ELR (cell line): ENCODE measurements at places on chromosomes 6 and 20.

- no peak for DNase-seq
These were observed 204.5 kb upstream of the CDH4 start for GRCh38 chr20:61047515-61047914.

DNA sequence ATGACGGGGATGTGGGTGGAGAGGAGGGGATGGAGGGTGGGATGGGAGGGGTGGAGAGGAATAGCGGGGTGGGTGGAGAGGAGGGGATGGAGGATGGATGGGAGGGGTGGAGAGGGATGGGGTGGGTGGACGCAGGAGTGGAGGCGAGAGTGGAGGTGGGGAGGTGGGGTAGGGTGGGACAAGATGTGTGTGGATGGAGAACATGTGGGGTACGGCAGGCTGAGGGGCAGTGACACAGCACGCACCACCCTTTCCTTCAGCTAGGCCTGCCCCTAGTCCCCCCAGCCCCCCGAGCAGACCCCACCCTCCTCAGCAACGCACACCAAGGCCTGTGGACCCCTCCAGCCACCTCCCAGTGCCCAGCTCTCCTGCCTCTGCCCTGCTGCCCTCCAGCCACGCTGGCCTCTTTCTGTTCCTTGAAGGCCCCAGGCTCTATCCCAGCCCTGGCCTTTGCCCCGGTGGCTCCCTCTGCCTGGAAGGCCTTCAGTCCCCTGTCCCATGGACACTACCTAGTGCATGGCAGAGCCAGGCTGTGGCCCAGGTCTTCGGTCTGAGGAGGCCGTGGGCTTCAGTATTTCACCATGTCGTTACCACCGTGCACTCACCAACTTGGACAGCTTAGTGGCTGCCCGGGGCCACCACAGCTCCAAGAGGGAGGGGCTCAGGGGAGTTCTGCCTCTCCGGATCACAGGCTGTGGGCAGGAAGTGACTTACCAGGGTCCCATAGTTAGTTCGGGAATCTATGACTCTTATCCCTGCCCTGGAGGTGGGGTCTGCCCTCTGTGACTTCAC, 78.4 kb upstream of the PMEPA1 start:
- no peak for DNase-seq

- DNase-seq, result peak; percentile 94
These were observed at the start of gene TFAP2C for GRCh38 chr20:56628873-56629463. Gene TFAP2C (plus strand): TSS chr20:56629306. CDS start chr20:56629545, 239 bp downstream.

- no peak for DNase-seq
These were observed 405.9 kb upstream of the BTBD3 start for GRCh38 chr20:11511821-11512220.

DNA sequence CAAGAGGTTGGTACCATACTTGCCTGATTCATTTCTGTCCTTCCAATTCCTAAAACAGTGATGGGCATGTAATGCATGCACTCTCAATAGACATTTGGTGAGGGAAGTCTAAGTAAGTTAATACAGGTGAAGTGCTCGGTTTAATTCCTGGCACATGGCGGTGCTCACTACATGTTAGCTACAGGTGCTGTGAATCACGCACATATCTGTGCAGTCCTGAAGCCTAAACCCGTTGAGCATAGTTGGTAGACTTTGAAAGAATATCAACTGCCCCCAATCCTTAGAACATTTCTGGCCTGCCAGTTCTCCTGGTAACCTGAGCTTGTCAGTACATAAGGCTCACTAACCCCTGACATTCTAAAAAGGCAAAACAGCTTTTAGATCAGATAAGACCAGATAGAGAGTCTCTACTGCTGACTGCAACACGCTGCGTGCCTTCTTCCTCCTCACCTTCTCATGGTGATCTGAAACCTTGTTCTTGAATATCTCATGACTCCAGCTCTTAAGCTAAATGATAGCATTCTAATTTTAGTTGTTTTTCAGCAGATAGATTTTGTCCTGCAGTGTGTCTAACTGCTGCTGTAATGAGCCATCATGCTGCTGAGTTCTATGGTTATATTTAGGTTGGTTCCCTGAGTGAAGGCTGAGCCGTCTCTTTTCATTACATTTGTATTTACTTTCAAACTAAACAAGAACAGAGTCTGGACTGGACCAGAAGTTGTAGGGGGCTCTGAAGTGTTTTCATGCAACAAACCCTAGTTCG, 328.5 kb upstream of the QKI start:
- DNase-seq, result no peak

GRCh38 chr20:24783631-24784492, 165.2 kb upstream of the CST7 start:
- peak; percentile 6 for DNase-seq

- no peak for DNase-seq
These were observed 430.4 kb downstream of the GJA1 start for GRCh38 chr6:121865811-121866210.

DNA sequence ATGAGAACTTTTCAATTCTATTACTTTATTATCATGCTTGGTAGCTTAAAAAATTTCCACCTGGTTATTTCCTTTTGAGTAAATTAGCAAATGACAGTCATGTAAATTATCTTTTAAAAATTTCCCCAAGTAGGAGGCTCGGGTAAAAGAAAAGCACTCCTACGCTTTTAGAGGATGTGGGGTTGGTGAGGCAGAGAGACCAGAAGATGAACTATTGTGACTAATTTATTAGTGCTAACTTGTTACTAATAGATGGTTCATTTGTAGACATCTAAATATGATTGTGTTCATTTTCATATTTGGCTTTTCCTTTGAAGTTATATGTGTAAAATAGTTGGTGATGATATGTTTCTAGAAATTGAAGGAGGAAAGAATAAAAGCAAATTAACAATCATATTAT, 27.0 kb downstream of the ZNF292 start:
- DNase-seq, result no peak

GRCh38 chr20:15654208-15654649, 919.0 kb downstream of the KIF16B start:
- peak; percentile 28 for DNase-seq

- DNase-seq, result peak; percentile 40
These were observed 90.7 kb upstream of the PRDM1 start for GRCh38 chr6:105995391-105995865.
